ELF-1 (cell line): ENCODE measurements at places on chromosomes 2 and 18.

DNA sequence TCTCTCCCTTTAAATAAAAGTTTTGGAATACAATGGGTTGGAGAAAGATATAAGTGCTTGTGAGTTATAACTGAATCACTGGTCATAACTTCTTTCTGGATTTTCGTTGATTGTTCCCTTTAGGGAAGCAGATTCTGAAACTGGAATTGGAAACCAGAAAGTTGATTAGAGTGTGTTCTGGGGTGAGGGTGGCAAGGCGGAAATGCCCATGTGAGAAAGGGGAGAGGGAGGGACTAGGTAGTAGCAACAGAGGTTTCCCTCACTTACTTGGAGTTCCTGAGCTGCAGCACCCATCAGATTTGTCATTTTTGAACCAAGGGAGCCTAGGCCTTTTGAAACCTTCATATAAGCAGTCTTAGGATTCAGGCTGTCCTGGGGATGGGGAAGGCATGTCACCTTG lies 453.4 kb downstream of the KCNJ3 start:
- DNase-seq = no peak

- DNase-seq = no peak
Observed at GRCh38 chr2:152485954-152486736, 151.2 kb downstream of the FMNL2 start.

GRCh38 chr2:43034242-43034619 lies 192.2 kb downstream of the ZFP36L2 start:
- DNase-seq = no peak

DNA sequence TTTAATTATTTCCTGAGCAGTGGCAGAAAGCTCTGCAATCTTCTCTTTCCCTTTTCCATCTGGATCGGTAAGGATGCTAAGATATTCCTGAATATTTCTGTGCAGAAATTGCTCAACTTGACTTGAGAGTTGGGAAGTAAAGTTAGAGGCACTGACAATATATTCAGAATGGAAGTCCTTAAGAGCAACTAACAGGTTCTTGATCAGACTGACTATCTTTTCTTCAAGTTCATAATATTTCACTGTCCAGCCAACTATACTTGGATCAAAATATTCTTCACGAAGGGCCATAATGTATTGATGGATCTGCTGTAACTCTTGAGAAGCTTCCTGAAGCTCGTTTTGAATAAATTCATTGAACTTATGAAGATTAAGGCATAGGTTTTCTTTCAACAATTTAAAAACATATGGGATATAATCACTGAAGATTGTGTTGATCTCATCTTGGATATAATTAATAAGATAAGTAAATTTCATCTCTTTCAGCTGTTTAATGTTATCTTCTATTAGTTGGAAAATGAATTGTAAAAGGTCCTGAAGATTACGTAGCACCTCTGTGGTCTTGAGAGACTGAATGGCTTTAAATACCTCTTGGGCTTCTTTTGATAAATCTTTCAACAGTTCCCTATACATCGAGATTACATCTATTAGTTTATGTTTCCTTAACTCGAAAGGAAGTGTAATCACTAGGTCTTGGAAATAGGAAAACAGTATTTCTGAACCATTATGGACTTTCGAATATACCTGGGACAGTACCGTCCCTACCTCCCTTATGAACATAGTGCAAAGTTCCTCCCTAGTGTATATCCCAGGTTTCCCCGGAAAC lies 41.7 kb downstream of the APOB start:
- DNase-seq = no peak
